Cardiac muscle cell (in vitro differentiated cells and primary cell): ENCODE measurements at places on chromosomes 13 and 19. TPM values are rescaled to one million over a fixed set of nuclear protein-coding genes. Genes with fewer than 3 reads are reported as not detected.

Gene STAP2
- total RNA-seq: 12.3 and 18.0 TPM in 2 replicates

Gene CEACAM19
- total RNA-seq: 3.8 and 8.4 TPM in 2 replicates

Gene EMC10
- total RNA-seq: 308 and 370 TPM in 2 replicates

Gene FFAR3
- total RNA-seq: 0.21 TPM in 1 of 2 replicates, not detected in the other

Gene CGB8
- not detected in 2 replicates for total RNA-seq

Gene IGSF23
- total RNA-seq: not detected in 2 replicates
